ENCODE measurements at places on chromosomes 6 and 20. TPM values are rescaled to one million over a fixed set of nuclear protein-coding genes. Genes with fewer than 3 reads are reported as not detected.

DNA sequence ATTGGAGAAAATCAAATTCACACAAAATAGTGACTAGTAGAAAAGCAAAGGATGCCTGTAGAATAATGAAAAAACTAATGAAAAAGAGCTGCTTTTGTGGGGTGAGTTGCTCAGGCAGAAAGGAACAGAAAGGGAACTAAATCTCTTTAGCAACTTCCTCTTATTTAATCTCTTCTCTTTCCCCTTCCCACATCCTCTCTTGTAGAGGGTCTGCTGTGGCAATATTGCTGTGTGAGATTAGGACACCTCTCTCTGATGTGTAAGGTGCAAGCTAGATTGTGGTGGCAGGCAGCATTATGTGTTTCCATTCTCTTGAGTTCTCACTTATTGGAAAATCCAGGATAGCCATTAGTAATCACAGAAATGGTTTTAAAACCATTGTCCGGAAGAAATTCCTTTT, 49.7 kb downstream of the SYNE1 start:
- H3K27ac ChIP-seq = no peak overlapping the region
- no peak overlapping the region for H3K4me3 ChIP-seq
- no peaks in the 10 kb centered on the region for H3K27me3 ChIP-seq
- DNase-seq = no peak

- H3K27ac ChIP-seq = no peak overlapping the region
- no peaks in the 10 kb centered on the region for H3K4me1 ChIP-seq
- DNase-seq = no peak
- no peak overlapping the region for H3K4me3 ChIP-seq
- H3K27me3 ChIP-seq = no peaks in the 10 kb centered on the region
Measured at GRCh38 chr20:24805456-24806238, 143.4 kb upstream of the CST7 start.

SUMO4 gene
- 0.73 TPM for total RNA-seq

CRISP2 gene
- not detected for total RNA-seq

DNA sequence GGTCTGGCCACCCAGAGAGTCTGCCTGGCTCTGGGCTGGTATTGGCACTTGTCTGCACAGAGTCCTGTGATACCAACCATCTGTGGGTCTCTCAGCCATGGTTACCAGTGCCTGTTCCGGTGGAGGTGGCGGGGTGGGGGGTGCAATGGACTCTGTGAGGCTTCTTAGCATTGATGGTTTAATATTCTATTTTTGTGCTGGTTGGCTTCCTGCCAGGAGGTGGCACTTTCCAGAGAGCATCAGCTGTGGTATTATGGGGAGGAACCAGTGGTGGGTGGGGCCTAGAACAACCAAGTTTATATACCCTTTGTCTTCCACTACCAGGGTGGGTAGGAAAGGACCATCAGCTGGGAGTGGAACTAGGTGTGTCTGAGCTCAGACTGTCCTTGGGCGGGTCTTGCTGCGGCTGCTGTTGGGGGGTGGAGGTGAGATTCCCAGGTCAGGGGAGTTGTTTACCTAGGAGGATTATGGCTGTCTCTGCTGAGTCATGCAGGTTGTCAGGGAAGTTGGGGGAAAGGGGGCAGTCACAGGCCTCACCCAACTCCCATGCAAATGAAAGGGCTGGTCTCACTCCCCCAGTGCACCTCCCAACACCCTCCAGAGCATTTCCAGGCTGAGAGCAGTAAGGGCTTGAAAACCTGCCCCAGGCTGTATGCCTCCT, 117.5 kb downstream of the FLRT3 start:
- H3K4me3 ChIP-seq = no peak overlapping the region
- no peaks in the 10 kb centered on the region for H3K27me3 ChIP-seq
- H3K36me3 ChIP-seq = peaks cover 3% of the 10 kb centered on the region
- peak overlapping the region; percentile 15 for H3K27ac ChIP-seq

- H3K4me3 ChIP-seq = no peak overlapping the region
- no peak overlapping the region for H3K27ac ChIP-seq
- H3K27me3 ChIP-seq = no peaks in the 10 kb centered on the region
- H3K36me3 ChIP-seq = peaks cover 8% of the 10 kb centered on the region
- no peak for DNase-seq
Measured at GRCh38 chr6:137020776-137021175, 24.0 kb downstream of the IL20RA start.
